Tibial nerve (tissue), 4 donors: ENCODE measurements at places on chromosomes 5 and 9.

- H3K27ac ChIP-seq = no peak overlapping the region
- peaks cover 3% of the 10 kb centered on the region for H3K4me1 ChIP-seq
- no peak for DNase-seq
- H3K36me3 ChIP-seq = no peaks in the 10 kb centered on the region
- no peaks in the 10 kb centered on the region for H3K27me3 ChIP-seq
Observed at GRCh38 chr5:10655161-10655971, 91.5 kb downstream of the ANKRD33B start.

- DNase-seq = no peak
- no peaks in the 10 kb centered on the region for H3K4me1 ChIP-seq
- H3K4me3 ChIP-seq = no peak overlapping the region
- H3K27me3 ChIP-seq = no peaks in the 10 kb centered on the region
- no peak overlapping the region for H3K27ac ChIP-seq
Observed at GRCh38 chr5:127580731-127581130, 63.3 kb downstream of the PRRC1 start.

DNA sequence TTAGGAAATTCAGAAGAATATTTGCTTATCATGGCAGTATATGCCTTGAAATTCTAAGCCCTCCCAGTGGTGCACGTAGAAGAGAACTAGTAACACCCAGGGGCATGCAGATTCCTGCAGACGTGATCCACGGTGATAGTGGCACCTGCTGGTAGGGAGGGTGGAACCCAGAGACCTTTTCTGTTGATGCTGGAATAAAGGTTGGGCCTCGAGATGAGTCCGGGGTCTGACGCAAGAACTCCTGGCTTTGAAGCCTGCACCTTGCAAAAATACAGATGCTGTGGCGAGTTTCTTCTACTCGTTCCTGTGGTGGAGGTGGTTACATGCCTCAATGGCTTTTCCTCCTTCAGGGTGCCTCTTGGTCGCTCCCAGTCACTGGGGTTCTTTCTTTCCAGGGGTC is 39.5 kb upstream of the PHF2 start:
- no peak overlapping the region for H3K27ac ChIP-seq
- no peaks in the 10 kb centered on the region for H3K4me1 ChIP-seq
- no peak overlapping the region for H3K4me3 ChIP-seq
- H3K27me3 ChIP-seq = no peaks in the 10 kb centered on the region

DNA sequence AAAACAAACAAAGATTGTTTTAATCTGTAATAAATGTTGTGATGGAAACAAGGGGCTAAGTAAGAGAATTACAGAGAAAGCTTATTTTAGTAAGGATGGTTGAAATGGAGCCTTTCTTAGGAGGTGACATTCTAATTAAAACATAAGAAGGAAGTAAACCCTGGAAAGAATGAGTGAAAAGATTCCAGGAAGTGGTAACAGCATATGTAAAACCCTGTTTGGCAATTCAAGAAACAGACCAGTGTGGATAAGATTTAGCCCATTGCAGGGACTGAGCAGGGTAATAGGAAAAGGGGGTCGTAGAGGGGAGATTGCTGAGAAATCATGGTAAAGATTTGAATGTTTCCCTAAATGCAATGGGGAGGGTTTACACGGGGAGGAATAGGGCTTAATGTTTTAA is 21.6 kb upstream of the PIP5K1B start:
- no peak overlapping the region for H3K4me3 ChIP-seq
- no peak overlapping the region for H3K27ac ChIP-seq
- no peaks in the 10 kb centered on the region for H3K4me1 ChIP-seq
- H3K36me3 ChIP-seq = no peaks in the 10 kb centered on the region
- DNase-seq = no peak

- no peak overlapping the region for H3K4me3 ChIP-seq
- no peak for DNase-seq
- H3K27me3 ChIP-seq = no peaks in the 10 kb centered on the region
- no peaks in the 10 kb centered on the region for H3K36me3 ChIP-seq
Observed at GRCh38 chr9:13022756-13023155, 247.9 kb downstream of the LURAP1L start.

DNA sequence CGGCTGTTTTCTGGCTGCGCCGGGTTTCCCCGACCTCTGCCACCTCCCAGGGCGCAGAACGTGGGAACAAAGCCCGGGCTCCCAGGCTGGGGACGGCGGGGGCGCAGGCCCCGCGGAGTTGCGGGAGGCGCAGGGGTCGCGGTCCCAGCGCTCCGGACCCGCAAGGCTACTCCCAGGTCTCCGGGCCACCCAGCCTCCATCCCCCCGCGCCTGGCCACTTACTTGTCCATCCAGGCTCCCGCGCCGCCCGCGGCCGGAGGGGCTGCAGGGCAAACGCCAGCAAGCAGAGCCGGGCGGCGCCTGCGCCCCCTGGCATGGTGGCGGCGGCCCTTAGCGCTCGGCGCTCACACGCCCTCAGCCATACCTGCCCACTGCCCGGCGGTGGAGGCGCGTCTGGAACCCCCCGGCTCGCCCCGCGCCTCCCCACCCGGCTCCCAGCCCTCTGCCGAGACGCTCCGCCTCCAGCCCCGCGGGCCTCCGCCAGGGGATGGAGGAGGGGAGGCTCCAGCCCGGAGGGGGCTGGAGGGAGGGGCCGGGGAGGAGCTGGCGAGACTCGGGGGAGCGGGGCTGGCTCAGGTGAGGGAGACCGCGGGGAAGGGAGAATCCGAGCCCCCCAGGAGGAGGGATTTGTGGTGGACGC is at the start of gene ADAM19:
TSS of gene ADAM19 (minus strand) at position 395 of the 640 bp plus-strand sequence. CDS start at position 316, 79 bp downstream.
- no peak for DNase-seq
- no peaks in the 10 kb centered on the region for H3K4me1 ChIP-seq
- peaks cover 7% of the 10 kb centered on the region for H3K27me3 ChIP-seq
- no peaks in the 10 kb centered on the region for H3K36me3 ChIP-seq

GRCh38 chr9:89175828-89176261 is 2.8 kb downstream of the SHC3 start:
- H3K4me1 ChIP-seq = no peaks in the 10 kb centered on the region
- H3K4me3 ChIP-seq = no peak overlapping the region
- DNase-seq = no peak
- peaks cover 25% of the 10 kb centered on the region for H3K27me3 ChIP-seq
- no peak overlapping the region for H3K27ac ChIP-seq
- H3K36me3 ChIP-seq = no peaks in the 10 kb centered on the region

DNA sequence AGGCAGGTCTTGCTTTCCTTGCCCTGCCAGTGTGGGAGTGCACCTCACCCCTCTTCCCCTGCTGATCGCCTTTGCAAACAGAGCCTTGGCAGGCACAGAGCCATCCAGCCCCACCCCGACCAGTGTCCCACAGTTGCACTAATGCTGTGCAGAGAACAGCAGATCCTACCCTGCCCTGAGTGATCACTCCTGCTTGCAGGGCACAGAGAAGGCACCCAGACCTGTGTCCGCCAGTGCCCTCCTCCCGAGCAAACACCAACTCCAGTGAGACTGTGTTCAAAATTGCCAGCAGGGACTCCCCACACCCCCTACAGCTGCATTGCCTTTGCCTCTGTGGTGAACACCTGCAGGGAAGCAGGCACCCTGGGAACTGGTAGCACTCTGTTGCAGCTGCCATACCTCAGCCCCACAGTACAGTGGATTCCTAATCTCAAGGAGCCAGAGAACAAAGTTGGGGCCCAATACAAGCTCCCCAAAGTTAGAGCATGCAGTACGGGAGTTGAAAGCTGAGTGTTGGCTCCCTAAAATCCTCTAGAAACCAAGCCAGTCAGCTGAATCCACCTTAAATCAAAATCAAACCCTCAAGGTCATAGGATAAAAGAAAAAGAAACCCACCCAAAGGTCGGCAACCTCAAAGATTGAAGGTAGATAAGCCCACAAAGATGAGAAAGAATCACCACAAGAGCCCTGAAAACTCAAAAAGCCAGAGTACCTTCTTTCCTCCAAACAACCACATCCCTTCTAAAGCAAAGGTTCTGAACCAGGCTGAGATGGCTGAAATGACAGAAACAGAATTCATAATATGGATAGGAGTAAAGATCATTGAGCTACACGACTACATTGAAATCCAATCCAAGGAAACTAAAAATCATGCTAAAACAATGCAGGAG is 92.9 kb upstream of the PIK3R1 start:
- H3K36me3 ChIP-seq = no peaks in the 10 kb centered on the region
- no peaks in the 10 kb centered on the region for H3K27me3 ChIP-seq
- DNase-seq = no peak
- no peaks in the 10 kb centered on the region for H3K4me1 ChIP-seq
- H3K4me3 ChIP-seq = no peak overlapping the region

DNA sequence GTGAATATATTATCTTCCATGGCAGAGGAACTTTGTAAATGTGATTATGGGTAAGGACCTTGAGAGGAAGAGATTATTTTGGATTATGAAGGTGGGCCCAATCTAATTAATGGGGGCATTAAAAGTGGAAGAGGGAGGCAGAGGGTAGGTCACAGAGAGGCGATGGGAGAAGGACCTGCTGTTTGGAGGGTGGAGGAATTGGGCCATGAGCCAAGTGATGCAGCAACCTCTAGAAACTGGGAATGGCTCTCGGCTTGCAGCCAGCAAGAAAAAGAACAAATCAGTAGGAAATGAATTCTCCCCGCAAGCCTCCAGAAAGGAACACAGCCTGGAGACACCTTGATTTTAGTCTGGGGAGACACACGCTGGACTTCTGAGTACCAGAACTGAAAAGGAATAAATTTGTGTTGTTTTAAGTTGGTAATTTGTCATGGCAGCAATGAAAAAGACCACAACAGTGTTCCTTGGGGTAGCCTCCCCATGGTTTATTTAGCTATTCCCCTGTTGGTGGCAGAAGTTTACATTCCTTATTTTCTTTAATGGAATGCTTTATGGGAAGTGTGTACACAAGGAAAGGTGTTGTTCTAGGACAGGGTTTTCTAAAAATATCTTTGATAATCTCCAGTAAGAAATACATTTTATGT is 103.6 kb downstream of the HSPA4 start:
- no peaks in the 10 kb centered on the region for H3K4me1 ChIP-seq
- H3K27ac ChIP-seq = no peak overlapping the region
- H3K4me3 ChIP-seq = no peak overlapping the region

DNA sequence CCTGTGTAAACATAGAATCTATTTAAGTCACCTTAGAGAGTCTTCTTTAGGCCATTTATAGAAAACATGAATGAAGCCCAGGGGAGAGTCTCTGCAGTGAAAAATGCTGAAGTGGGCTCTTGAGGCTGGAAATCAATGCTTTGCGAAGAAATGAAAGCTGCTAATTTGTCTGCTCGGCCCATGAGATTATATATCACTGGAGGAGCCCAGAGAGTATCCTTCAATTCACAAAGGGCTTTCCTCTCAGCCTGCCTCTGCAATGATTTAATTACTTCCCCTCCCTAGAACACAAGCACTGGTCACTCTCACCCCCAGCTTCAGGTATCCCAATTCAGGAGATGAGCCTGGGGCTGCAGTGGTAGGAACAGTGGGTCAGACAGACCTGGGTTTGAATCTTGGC is 8.2 kb upstream of the DRD1 start:
- H3K4me1 ChIP-seq = no peaks in the 10 kb centered on the region
- H3K27me3 ChIP-seq = no peaks in the 10 kb centered on the region
- no peak overlapping the region for H3K27ac ChIP-seq
- no peak for DNase-seq
- no peaks in the 10 kb centered on the region for H3K36me3 ChIP-seq

- no peaks in the 10 kb centered on the region for H3K27me3 ChIP-seq
- H3K4me3 ChIP-seq = no peak overlapping the region
- H3K36me3 ChIP-seq = peaks cover 5% of the 10 kb centered on the region
- no peak overlapping the region for H3K27ac ChIP-seq
Observed at GRCh38 chr9:744046-744712, 97.3 kb upstream of the DMRT1 start.

DNA sequence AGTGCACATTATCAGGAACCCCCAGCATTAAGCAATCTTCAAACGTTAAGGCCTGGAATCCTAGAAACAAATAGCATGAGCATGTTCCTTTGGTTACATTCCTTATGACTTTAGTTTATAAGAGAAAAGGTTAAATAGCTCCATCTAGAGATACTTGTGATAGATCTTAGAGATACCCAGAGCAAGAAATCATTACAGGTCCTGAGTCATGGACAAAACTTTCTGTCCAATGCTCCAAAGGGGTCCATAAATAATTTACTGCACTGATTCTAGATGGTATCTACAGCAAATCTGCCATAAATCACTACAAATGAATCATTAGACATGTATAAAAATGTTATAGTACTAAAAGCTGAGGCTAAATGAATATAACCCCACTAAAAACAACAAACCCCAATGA is 139.6 kb downstream of the HTR1A start:
- H3K27me3 ChIP-seq = no peaks in the 10 kb centered on the region
- DNase-seq = no peak
- H3K27ac ChIP-seq = no peak overlapping the region
- H3K4me1 ChIP-seq = no peaks in the 10 kb centered on the region
- H3K36me3 ChIP-seq = no peaks in the 10 kb centered on the region

DNA sequence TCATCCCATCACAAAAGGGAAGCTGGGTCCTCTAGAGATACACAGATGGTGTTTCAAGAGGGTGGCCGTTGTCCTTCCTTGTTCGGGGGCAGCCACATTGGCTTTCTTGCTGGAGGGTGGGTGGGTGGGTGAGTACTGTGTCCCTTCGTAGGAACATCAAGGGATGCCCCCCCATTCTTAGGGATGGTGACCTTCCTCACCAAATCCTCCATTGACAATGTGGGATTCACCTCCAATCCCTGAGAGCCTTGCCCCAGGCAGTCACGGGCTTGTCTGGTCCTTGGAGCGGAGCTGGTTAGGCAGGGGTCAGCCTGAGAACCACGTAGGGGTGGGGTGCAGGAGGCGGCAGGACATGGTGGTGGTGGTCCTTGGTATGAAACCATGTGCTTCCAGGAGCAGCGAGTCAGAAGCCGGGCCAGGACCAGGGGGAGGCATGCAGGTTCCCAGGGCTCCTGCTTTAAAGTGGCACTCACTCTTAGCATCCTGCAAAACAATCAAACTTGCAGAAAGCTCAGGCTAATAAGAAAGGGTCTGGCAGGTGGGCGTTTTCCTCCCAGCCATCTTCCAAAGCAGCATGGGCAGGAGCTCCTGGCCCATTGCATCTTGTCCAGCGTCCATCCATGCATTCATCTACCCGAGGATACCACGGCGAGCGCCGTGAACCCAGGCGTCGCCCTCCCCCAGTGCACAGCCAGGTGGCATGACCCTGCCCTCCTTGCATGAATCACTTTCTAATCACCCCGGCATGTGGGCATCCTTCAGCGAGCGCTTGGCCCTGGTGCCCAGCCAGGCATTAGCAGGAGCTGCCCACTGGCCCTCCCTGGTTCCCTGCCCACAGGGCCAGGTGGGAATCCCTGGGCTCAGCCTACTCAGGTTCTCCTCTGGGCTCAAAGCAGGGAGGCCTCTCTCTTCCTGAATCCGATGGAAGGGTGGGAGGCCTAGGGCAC is 76.4 kb downstream of the NTNG2 start:
- no peak overlapping the region for H3K4me3 ChIP-seq
- no peaks in the 10 kb centered on the region for H3K36me3 ChIP-seq
- H3K27ac ChIP-seq = no peak overlapping the region
- no peaks in the 10 kb centered on the region for H3K4me1 ChIP-seq

DNA sequence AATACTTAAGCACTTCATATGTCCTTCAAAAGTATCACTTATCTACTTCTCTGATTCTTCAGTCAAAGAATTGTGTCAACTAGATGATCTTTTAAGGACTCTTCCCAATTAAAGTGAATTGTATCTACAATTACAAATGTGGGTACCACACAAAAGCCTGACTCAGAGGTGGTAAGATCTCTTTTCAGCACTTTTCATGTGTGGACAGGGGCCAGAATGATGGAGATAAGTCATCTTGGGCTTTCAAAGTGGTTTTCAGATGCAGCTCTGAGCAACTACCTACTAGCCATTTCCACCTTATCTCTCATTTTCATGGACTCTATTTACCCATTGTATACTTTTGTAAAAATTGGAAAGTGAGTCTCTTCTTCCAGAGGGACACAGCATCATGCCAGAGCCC is 8.4 kb downstream of the COX7C start:
- H3K4me3 ChIP-seq = no peak overlapping the region
- no peak for DNase-seq
- H3K27ac ChIP-seq = no peak overlapping the region
- H3K36me3 ChIP-seq = no peaks in the 10 kb centered on the region
